ENCODE measurements at places on chromosomes 12 and 14.

- no peak for DNase-seq
Observed at GRCh38 chr14:104882325-104882973, 17.4 kb downstream of the CEP170B start.

DNA sequence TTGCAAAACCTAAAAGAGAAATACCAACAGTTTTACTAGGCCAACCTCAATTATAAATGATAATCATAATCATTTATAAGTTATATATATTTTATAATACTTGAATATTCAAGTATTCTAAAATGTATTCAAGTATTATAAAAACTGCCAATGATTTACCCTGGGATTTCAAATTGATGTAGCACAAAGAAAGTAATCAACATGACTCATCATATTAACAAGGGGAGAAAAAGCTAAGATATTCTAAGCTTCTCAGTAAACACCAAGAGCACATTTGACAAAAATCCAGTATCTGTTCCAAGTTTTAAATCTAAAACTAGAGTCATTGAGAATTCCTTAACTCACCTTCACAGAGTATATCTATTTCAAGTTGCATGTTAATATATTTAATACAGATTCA lies 56.1 kb downstream of the CAPZA3 start:
- no peak for DNase-seq

GRCh38 chr12:131833896-131834641 lies 5.9 kb downstream of the MMP17 start:
- DNase-seq: no peak

DNA sequence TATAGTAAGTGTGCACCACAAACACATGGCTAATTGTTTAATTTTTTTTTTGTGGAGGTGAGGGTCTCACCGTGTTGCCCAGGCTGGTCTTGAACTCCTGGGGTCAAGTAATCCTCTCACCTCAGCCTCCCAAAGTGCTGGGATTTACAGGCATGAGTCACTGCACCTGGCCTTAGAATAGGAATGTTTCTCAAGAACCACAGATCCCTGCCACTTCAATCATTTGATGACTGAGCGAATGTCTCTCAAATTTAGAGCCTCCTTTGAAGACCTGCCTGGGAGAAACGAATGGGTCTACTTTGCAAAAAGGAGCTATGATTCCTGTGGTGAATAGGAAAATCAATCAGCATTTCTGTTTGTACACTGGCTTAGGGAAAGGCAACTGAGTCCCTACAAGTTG lies 33.5 kb upstream of the CHST11 start:
- DNase-seq: no peak

- no peak for DNase-seq
Observed at GRCh38 chr12:13411287-13411686, 214.8 kb downstream of the EMP1 start.

DNA sequence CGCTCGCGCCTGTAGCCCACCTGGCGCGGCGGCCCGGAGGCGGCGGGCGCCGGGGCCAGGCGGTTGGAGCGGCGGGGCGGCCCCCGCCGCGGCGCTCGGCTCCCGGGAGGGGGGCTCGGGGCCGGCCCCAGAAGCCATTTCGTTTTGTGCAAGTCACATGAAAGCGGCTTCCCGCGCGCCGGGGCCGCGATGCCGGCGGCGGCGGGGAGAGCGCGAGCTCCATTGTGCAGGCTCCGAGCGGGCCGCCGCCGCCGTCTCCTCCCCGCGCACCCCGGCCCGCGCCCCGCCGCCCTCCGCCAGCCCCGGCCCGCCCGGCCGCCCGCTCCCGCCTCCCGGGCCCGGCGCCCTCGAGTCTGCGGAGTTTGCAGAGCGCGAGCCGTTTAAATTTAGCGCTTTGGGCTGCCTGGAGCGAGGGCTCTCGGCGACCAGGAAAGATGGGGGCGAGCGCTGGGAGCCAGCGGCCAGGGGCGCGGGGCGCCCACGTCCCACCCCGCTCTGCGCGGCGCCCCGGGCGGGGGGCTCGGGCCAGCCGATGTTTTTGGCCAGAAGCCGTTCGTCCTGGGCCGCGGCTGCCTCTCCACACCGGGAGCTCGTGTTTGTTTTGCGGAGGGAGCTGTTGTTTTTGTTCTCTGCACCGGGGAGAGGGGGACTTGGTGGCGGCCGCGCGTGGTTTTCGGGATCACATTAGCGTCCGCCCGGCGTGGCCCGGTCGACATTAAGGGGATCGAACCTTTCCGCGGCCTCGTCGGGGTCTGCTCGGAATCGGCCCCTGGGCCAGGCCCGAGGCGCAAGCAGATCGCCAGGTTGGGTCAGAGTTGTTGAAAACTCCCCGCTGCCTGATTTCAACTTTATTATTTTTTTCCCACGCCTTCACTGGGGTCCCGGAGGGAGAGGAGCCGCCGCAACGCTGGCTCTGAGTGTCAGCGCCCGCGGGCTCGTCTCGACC lies 982 bp downstream of the BCL7A start:
- no peak for DNase-seq

DNA sequence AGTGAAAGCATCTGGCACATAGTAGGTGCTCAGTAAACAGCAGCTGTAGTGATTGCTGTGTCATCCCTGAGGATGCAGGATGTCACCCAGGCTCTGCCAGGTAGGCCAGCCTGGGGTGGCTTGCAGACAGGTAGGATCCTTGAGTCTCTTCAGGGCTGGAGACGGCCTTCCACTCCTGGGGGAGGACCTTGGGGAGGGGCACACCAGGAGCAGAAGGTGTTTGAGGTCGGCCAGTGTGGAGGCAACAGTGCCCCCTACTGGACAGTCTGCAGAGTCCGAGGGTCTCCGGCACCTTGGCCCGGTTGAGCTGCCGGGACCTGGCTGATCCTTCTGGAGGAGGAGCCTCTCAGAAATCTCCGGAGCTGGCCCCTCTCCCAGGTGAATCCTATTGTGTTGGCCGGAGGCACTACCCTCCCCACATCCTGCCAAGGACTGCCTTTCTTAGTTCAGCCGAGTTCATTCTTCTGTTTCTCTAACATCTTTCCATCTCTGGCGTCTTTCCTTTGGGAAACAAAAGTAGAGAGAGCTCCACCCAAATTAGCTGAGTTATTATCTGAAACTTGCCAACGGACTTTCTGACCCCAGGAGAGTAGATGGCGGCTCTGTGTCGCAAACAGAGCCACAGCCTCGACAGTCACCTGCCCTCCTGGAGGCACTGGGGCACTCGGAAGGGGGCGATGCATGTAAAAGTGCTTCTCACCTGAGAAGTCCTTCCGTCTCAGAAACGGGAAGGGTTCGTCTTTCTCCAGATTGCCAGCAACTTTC lies 41.8 kb upstream of the CLMN start:
- DNase-seq: peak; percentile 40

All from CD14-positive monocyte (primary cell).